NAMALWA (cell line): ENCODE measurements at places on chromosomes 12 and 14.

DNA sequence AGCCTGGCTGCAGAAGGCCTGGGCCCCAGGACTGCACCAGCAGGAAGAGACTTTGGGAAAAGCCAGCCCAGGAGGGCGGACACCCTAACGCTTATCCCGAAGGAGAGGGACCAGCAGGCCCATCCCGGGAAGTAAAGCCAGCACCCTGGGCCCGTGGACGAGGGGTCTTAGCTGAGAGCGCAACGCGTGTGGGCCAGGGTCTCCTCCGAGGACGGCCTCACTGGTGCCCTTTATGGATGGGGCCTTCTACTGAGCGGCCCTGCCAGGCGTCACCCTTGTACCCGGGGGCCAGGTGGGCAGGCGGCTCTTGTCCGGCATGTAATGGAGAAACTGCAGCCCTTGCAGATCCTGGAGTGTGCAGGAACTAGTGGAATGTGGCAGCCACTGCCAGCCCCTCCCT is 14.1 kb downstream of the TEDC1 start:
- no peak for DNase-seq

DNA sequence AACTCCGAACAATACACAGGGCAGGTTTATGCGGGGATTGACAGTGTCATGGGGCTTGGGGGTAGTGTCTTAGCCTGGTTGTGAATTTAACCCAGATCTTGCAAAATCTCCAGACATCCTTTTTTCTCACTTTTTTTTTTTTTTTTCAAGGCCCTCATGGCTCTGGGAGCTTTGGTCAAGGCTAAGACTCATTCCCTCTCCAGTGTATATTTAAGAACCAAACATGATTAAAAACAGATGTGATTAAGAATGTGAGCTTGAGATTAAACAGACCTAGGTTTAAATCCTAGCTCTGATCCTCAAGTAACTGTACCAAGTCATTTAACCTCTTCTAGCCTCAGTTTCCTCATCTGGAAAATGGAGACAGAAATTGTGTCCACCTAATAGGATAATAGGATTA is 151.7 kb upstream of the FUT8 start:
- DNase-seq, result no peak

- peak; percentile 82 for DNase-seq
These were observed 78.5 kb downstream of the TPH2 start for GRCh38 chr12:72017054-72017651.

- no peak for DNase-seq
These were observed 214.1 kb upstream of the FLRT2 start for GRCh38 chr14:85315733-85316290.

GRCh38 chr12:132578118-132578517 is 32.3 kb downstream of the LRCOL1 start:
- DNase-seq, result no peak

DNA sequence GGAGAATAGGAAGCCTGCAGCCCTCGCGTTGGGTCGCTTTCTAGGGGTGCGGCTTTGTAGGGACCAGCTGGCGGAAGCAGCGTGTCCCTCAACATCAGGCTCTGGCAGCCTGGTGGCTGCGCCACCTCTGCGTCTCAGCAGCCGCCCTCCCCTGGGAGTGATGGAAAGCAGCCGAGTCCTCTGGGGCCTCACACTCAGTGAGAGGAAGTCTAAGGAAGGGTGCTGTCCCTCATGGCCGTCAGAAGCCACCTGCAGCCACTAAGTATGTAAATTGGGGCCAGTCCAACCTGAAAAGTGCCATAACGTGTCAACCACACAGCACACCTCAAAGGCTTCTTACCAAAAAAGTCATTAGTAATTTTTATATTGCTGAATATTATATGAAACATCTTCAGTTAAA is 80.3 kb downstream of the WDR20 start:
- peak; percentile 67 for DNase-seq

GRCh38 chr14:34034447-34035176 is 83.7 kb upstream of the EGLN3 start:
- DNase-seq, result no peak
